Fibroblast of lung (primary cell): ENCODE measurements at places on chromosomes 13 and 19. TPM values are rescaled to one million over a fixed set of nuclear protein-coding genes. Genes with fewer than 3 reads are reported as not detected.

The ITGBL1 gene
- total RNA-seq: 19.0 and 45.1 TPM in 2 replicates

The ZFP30 gene
- 21.8 and 23.0 TPM in 2 replicates for total RNA-seq

The KLK1 gene
- not detected in 2 replicates for total RNA-seq

The CD177 gene
- total RNA-seq: under 0.01 and 0.33 TPM in 2 replicates

The CASP14 gene
- not detected in 2 replicates for total RNA-seq

The CBY2 gene
- not detected in 2 replicates for total RNA-seq

The C19orf47 gene
- 4.4 and 5.1 TPM in 2 replicates for total RNA-seq

The JSRP1 gene
- total RNA-seq: not detected in 2 replicates

The GSX1 gene
- total RNA-seq: not detected in 2 replicates

The TLE2 gene
- total RNA-seq: 3.8 and 4.9 TPM in 2 replicates

The KIR2DL3 gene
- total RNA-seq: not detected in 2 replicates

The ZNF738 gene
- 2.1 and 3.8 TPM in 2 replicates for total RNA-seq

The CLEC4G gene
- not detected in 2 replicates for total RNA-seq

The CFAP97D2 gene
- total RNA-seq: not detected in 2 replicates

The ZSCAN4 gene
- not detected in 2 replicates for total RNA-seq

The OR7C1 gene
- total RNA-seq: not detected in 2 replicates

The SIGLEC9 gene
- total RNA-seq: not detected in 2 replicates

The OR7A5 gene
- not detected in 2 replicates for total RNA-seq

The FXYD3 gene
- not detected in 2 replicates for total RNA-seq

The GPR18 gene
- total RNA-seq: not detected in 2 replicates

The STOML3 gene
- total RNA-seq: not detected in 2 replicates

The FAM32A gene
- 102 and 106 TPM in 2 replicates for total RNA-seq

The PRX gene
- total RNA-seq: 3.1 and 3.6 TPM in 2 replicates

The PLPPR3 gene
- 1.5 and 2.5 TPM in 2 replicates for total RNA-seq

The KLK11 gene
- total RNA-seq: not detected in 2 replicates

The CGB1 gene
- total RNA-seq: not detected in 2 replicates

The DCT gene
- total RNA-seq: under 0.01 and 0.17 TPM in 2 replicates

The CD37 gene
- not detected in 2 replicates for total RNA-seq

The LMO7 gene
- 75.5 and 226 TPM in 2 replicates for total RNA-seq

The TMEM238 gene
- 0.26 and 0.33 TPM in 2 replicates for total RNA-seq

The GGACT gene
- total RNA-seq: 3.6 and 6.6 TPM in 2 replicates

The RNF225 gene
- under 0.01 TPM in 1 of 2 replicates, not detected in the other for total RNA-seq

The PDX1 gene
- total RNA-seq: not detected in 2 replicates

The TICAM1 gene
- 2.1 and 4.1 TPM in 2 replicates for total RNA-seq

The IQCN gene
- 0.51 and 0.83 TPM in 2 replicates for total RNA-seq

The ZNF585A gene
- total RNA-seq: 5.1 and 9.9 TPM in 2 replicates

The NAPSA gene
- under 0.01 and 0.17 TPM in 2 replicates for total RNA-seq

The PRKACA gene
- total RNA-seq: 30.6 and 43.6 TPM in 2 replicates

The CYP4F3 gene
- not detected in 2 replicates for total RNA-seq

The CYSLTR2 gene
- total RNA-seq: not detected in 2 replicates

The NXNL1 gene
- total RNA-seq: not detected in 2 replicates

The NLRP5 gene
- not detected in 2 replicates for total RNA-seq

The OR7D2 gene
- under 0.01 and 0.17 TPM in 2 replicates for total RNA-seq

The ZNF791 gene
- total RNA-seq: 9.2 and 12.2 TPM in 2 replicates

The PINLYP gene
- total RNA-seq: 7.2 and 14.7 TPM in 2 replicates

The C13orf42 gene
- not detected in 2 replicates for total RNA-seq

The FCGBP gene
- total RNA-seq: 0.33 and 0.51 TPM in 2 replicates

The FAM216B gene
- total RNA-seq: under 0.01 and 0.26 TPM in 2 replicates

The CCDC70 gene
- total RNA-seq: not detected in 2 replicates

The ZBTB32 gene
- total RNA-seq: not detected in 2 replicates

The KLK12 gene
- total RNA-seq: not detected in 2 replicates

The DBP gene
- total RNA-seq: 17.2 and 23.6 TPM in 2 replicates

The CACNA1A gene
- 1.8 and 9.7 TPM in 2 replicates for total RNA-seq

The USE1 gene
- 23.8 and 26.5 TPM in 2 replicates for total RNA-seq

The IGSF23 gene
- 0.26 and 0.33 TPM in 2 replicates for total RNA-seq

The FBXO46 gene
- 3.1 and 3.3 TPM in 2 replicates for total RNA-seq

The MYADM gene
- total RNA-seq: 3.1 and 9.1 TPM in 2 replicates

The KIR2DL1 gene
- total RNA-seq: not detected in 2 replicates
